GM12892 (cell line): ENCODE measurements at places on chromosomes 16 and 17.

DNA sequence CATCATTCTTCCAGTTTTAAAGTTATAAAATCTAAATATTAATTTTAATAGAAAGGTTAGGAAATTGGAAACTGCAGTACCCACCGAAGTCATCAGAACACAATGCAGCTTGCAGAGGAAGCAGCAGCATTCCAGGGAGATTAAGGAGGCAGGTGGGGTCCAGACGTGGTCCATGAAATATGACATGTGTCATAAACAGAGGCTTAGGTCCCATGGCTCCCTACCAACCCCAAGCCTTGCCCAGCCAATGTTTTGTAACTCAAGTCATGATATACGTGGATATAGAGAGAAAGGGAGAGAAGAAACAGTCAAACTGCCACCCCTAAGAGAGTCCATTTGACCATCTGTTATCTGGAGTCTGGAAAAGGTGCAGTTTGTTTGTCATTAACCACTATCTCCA, 670.0 kb downstream of the TOX3 start:
- no peak for DNase-seq

- DNase-seq: no peak
Measured at GRCh38 chr17:75549246-75550138, 24.0 kb downstream of the LLGL2 start.

DNA sequence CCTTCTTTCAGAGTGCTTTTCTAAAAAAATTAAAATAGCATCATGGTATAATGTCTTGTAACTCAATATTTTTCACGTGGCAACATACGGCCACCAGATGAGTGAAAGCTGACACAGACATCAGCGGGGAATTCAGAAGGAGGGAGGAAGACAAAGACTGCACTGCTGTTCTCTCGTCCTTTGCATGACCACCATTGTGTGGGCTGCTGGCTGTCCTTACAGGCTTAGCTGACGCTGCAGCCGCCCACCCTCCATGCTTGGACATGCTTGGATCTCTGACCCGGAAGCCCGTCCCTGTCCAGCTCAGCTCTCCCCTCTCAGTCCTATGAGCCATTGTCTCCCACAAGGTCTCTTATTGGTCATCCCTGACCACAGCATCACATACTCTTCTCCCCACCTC, 11.4 kb upstream of the MLYCD start:
- DNase-seq: no peak

DNA sequence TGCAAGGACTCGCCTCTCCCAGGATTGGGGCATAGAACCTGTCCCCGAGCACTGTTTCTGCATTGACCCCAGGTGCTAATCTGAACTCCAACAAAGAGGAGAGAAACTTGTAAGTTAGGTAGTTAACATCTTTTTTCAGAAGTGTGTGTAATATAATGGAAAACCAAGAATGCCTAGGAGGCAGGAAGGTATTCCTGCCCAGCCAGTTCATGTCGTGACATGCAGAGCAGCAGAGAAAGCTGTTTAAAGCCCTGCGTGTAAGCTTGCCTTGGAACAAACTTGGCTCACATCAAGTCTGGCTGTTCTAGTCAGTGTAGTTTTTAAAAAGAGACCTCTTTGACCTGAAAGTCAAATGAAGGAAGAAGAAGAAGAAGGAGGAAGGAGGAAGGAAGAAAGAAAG, 2.1 kb upstream of the GNA13 start:
- no peak for DNase-seq

DNA sequence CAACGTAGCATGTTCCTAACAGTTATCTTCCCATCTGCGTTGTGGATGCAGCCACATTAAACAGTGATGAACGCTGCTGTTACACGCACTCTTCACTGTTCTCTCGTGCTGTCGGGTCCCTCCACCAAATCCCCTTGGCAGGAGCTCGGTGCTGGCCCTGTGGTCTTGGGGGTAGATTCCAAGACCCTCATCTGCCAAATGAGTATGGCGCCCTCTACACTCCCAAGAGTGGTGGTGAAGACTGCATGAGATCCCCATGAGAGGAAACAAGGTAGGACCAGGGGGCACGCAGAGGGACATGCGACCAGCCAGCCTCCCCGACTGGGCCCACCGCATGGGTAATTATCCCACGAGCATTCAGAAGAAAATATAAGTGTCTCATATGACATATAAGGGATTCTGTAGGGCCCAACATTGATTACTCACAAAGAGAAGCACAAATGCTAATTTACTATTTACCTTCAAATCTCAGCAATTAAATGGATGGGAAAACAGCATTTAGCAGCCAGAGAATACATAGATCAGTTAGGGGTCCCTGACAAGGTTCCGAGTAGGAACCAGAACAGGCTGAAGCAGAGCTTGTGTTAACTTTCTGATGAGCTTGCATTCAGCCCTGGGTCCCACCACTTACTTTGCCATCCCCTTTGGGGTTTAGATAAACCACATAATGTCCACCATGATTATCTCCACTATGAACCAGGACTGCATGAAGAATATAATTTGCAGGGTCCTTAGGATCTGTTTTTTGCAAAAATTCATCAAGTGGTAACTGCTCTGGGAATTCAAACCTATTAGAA, 23.8 kb downstream of the LITAFD start:
- DNase-seq: no peak
